ENCODE measurements at places on chromosomes 2 and 18.

- H3K4me3 ChIP-seq, result peak overlapping the region; percentile 36
- H3K27me3 ChIP-seq, result no peaks in the 10 kb centered on the region
- H3K4me1 ChIP-seq, result peaks cover 31% of the 10 kb centered on the region
- H3K27ac ChIP-seq, result no peak overlapping the region
- no peaks in the 10 kb centered on the region for H3K36me3 ChIP-seq
These were observed 1.6 kb downstream of the ATOH8 start for GRCh38 chr2:85755122-85756027.

DNA sequence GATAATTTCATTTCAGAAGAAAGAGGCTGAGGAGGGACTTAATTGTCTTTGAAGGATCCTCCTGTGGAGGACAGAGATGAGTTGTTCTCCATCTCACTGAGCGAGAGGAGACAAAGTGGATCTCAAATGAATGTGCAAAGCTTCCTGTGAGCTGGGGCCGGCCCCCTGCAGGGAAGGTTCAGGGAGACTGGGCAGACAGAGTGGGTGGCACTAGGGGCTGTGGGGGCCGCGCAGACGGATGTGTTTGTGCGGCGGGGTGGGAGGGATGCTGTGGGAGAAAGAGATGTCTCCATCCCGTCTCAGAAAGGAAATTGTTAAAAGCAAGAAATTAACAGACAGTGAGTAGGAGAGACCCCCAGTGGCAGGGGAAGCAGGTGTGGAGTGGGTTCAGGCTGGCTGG, 29.1 kb downstream of the KLHL29 start:
- no peak for DNase-seq
- H3K36me3 ChIP-seq, result no peaks in the 10 kb centered on the region
- no peaks in the 10 kb centered on the region for H3K4me1 ChIP-seq
- H3K27me3 ChIP-seq, result peaks cover 3% of the 10 kb centered on the region

GRCh38 chr2:231545105-231545902, 15.1 kb upstream of the NMUR1 start:
- no peaks in the 10 kb centered on the region for H3K27me3 ChIP-seq
- no peak overlapping the region for H3K4me3 ChIP-seq
- peak overlapping the region; percentile 90 for H3K27ac ChIP-seq
- peak; percentile 32 for DNase-seq
- H3K36me3 ChIP-seq, result no peaks in the 10 kb centered on the region

DNA sequence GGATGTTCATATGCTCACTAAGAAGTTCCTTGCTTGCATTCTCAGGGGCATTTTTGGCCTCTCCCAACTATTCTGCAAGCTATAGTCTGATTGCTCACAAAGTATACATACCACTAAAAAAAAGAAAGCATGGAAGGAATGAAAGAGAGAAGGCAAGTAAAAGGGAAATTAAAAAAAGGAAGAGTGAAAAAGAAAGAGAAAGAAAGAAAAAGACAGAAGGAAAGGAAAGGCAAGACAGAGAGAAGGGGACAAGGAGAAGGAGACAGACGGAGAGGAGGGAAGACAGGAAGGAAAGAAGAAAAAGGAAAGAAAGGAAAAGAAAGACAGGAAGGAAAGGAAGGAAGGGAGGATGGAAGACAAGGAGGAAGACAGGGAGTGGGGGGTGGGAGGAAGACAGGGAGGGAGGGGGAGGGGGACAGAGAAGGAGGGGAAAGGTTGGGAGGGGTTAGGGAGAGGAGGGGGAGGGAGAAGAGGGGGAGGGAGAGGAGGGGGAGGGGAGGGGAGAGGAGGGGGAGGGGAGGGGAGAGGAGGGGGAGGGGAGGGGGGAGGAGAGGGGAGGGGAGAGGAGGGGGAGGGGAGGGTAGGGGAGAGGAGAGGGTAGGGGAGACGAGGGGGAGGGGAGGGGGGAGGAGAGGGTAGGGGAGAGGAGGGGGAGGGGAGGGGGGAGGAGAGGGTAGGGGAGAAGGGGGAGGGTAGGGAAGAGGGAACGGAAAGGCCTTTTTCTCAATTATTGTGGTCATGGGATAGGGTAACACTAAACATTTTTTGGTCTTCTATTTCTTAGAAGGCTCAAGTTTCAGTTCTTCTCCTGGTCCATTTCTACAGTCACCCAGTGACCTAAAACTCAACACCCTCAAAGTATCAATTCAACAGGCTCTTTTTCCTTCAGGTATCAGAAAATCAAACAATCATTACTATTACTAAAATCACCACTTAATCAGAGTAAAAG, 50.7 kb downstream of the CERKL start:
- no peak overlapping the region for H3K4me3 ChIP-seq
- no peaks in the 10 kb centered on the region for H3K27me3 ChIP-seq
- no peak for DNase-seq
- H3K4me1 ChIP-seq, result no peaks in the 10 kb centered on the region
- no peak overlapping the region for H3K27ac ChIP-seq

DNA sequence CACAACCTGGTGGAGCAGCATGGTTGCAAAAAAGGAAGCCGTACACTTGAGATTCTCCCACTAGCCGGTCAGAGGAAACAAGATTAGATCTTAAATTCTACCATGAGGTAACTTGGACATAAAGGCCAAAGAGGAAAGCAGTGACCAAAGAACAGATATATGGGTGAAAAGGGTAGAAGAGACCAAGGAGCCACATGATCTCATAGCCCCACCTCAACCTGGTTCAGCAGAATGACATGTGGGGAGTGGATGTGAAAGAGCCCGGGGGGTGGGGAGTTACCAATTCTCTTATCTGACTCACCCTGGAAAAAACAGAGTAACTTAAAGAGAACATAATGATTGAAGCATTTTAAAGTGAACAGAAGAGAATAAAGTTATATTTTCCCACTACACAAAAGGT, 683.0 kb downstream of the DSC3 start:
- no peaks in the 10 kb centered on the region for H3K36me3 ChIP-seq
- no peak overlapping the region for H3K4me3 ChIP-seq
- DNase-seq, result no peak
- no peaks in the 10 kb centered on the region for H3K4me1 ChIP-seq
- no peak overlapping the region for H3K27ac ChIP-seq
